ENCODE measurements at places on chromosomes 3 and 15.
A peak's percentile ranks its signal among the peaks of the same experiment; 100 is the strongest.

- no peak for DNase-seq
Measured at GRCh38 chr15:76636059-76636458, 269.1 kb downstream of the SCAPER start.

GRCh38 chr3:3194861-3195260, 15.4 kb upstream of the CRBN start:
- no peak for DNase-seq

- no peak for DNase-seq
Measured at GRCh38 chr15:68353421-68354135, 76.0 kb downstream of the FEM1B start.

GRCh38 chr15:55846116-55846707, 103.3 kb upstream of the PRTG start:
- no peak for DNase-seq

DNA sequence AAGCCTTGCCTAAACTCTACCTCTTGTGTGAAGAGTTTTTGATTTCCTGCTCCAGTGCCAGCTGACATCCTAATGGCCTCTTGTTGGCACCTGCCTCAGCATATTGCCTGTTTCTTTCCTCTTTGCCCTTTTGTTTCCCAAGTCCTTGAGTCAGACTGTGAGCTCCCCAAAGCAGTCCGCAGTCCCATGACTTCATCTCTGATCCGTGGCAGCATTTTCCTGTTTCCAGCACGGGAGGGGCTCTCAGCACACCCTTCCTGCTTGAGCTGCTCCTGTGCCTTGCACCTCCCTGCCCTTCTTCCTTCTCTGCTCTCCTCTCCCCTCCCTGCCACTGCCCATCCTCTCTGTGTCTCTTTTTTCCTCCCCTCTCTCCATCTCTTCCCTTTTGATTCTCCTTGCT, 179.6 kb downstream of the EPHB1 start:
- no peak for DNase-seq

GRCh38 chr3:49723296-49723627, 489 bp downstream of the GMPPB start:
- DNase-seq: no peak

DNA sequence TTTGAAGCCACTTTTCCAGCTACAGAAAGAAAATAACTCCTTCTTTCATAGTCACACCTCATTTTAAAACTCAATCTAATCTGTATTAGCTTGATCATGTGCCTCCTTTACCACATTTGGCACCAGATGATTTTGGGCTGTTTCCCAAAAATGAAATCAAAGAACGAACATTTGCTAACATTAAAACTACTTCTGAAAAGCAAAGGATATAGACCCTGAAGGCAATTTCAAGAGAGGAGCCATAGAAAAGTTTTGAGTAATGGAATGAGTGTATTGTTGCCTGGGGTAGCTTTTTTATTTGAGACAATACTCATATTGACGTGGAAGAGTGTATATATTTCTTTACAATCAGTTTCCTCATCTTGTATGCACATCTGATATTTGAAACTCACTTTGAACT, 152.8 kb upstream of the TBL1XR1 start:
- DNase-seq: no peak

DNA sequence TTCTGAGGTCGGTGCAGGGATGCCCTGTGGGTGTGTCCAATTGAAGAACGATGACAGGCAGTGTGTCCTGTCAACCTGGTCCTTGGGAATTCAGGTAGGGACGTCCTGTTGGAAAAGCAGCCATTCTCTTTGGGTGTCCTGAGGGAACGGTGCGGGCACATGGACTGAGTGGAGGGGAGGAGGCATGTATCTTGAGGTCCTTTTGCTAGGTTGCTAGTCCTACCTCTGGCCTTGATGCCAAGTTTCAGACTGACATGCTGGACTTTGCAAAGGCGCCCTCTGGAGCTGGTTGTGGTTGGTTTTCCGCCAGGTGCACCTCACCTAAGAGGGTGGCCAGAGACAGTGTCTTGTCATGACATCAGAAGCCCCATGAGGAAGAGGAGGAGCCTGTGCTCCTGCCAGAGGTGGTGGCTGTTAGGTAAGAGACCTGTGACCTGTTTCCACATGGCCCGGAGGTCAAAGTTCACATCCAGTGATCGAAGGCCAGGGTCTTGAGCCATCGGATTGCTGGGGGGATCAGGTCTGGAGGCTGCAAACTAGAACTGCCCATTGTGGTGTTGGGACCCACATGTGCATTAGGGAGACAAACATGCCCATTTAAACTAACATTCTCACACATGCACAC, 106.3 kb downstream of the SNRPN start:
- DNase-seq: no peak

DNA sequence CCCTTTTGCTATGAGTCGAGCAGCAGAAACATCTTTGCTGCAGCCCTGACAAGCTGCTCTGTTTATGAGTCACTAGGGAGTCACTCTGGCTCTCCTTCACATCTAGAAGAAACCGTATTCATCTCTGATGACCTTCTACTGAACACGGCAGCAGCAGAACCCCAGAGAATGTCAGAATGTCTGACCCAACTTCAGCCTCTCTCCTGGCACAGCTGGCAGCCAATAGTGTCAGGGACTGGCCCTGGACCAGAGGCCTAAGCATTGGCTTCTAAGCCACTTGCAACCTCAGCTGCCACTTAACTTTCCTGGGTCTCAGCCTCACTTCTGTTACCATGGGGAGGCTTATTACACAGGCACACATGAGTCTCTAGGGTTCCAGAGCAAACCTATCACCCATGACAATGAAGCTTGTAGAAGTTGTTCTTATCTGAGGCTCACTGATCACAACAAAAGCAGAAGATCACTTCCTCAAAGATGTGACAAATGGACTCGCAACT, 184.1 kb upstream of the TLE3 start:
- DNase-seq: no peak

GRCh38 chr15:88655800-88656488, 17.1 kb downstream of the ISG20 start:
- peak; percentile 19 for DNase-seq

DNA sequence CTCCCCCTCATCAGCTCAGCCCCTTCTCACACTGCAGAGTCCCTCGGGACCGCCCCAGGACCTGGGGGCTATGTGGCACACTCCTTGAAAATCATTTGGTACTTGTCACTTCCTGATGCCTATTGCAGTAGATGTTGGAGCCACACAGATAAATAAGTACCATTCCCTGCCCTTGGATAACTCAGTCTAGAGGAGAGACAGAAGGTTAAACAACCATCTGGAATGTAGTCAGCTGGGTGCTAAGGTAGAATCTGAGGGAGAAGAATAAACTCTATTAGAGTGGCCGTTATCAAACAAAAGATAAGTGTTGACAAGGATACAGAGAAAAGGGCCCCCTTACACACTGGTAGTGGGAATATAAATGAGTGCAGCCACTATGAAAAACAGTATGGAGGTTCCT, 112.3 kb upstream of the NR2E3 start:
- DNase-seq: no peak

GRCh38 chr3:117856354-117856753, 1146.8 kb downstream of the TUSC7 start:
- DNase-seq: no peak

- no peak for DNase-seq
Measured at GRCh38 chr3:107794664-107795443, 272.1 kb downstream of the BBX start.

- DNase-seq: no peak
Measured at GRCh38 chr3:55719006-55719405, 231.9 kb upstream of the WNT5A start.

GRCh38 chr3:56836276-56837163, 34.8 kb upstream of the ARHGEF3 start:
- DNase-seq: no peak
